ENCODE measurements at places on chromosomes 2 and 18.

DNA sequence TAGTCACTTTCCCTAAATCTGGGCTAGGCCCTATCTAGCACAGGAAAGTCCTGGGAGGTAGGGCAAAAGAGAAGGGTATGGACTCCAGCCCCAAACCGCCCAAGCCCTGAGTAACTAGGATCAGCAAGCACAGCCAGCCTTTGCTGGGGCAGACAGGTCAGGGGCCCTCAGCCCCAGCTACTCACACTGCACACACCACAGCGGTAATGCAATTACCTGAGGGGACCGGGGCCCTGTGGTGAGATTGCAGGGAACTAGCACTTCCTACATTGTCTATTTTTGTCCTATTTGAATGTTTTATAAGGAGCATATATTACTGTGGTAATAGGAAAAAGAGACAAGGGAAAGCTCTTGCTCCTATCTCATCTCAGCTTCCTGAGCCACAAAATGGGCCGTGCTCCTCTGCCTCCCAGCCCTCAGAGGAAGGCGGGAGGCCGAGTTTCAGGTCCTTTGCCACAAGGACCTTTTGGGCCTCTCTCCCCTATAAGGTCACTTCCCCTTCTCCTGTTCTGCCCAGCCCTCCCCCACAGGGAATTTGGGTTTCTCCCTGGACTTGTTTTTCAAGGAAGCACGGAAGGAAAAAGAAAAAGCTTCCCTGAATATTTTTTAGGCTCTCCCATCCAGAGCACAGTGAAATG is 20.5 kb downstream of the RAB11FIP5 start:
- no peak for DNase-seq

- DNase-seq = no peak
These were observed 432.7 kb upstream of the ID2 start for GRCh38 chr2:8249141-8249540.

- DNase-seq = no peak
These were observed 1.4 kb downstream of the UBE2F start for GRCh38 chr2:237968048-237968862.

DNA sequence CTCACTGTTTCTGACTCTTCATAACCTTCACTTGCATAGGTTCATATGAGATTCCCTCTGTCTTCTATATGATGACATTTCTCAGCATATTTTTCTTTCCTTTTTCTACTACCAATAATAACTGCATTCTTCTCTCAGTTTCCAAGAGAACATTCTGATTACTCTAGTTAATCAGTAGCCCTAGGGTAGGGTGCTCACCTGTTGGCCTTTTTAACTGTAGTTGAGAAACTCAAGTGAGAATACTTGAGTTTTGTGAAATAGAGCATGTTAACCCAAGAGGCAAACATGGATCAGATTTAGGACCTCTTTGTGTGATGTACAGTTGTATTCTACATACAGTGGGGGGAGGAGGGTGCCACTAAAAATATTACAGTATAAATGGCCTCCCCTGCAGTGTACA is 308.0 kb downstream of the CMPK2 start:
- DNase-seq = no peak

- no peak for DNase-seq
These were observed 21.7 kb downstream of the IL1R2 start for GRCh38 chr2:102013206-102014040.

GRCh38 chr18:70235478-70235877 is 30.0 kb upstream of the RTTN start:
- DNase-seq = no peak

DNA sequence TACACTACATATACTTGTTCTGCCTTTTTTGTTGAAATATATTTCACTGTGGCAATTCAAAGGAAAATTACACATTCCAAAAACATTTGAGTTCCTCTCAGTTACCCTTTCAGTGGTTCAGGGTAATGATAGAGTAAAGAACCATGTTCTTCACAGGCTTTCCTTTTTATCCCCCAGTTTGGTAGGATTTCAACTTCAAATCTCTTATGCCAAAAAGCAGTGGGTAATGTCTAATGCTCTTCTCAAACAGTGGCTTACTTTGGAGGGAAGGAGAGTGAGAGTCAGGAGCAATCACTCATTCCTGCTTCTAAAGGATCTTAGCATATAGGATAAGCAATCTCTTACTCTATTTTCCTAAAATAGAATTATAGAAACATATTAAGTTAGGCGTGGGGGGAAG is 290.6 kb downstream of the ZEB2 start:
- no peak for DNase-seq

DNA sequence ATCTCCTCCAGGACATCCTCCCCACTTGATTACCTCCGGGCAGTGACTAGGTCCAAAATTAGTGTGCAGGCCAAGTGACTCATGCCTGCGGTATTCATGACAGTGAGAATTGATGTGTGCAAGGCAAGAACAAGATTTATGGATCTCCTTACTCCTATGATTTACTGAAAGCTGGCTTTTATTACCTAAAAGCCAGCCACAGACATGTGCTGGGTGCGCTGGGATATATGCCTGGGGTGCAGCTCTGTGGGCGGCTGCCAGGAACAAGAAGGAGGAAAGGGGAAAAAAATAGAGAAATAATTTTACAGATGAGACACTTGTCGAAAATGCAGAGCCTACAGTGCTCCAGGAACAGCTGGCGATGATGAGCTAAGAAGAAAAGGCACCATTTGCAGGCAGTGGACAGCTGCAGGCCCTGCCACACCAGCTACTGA is 359.3 kb downstream of the CMPK2 start:
- DNase-seq = no peak

GRCh38 chr2:144325086-144325485 is 194.8 kb downstream of the ZEB2 start:
- no peak for DNase-seq
